Endothelial cell of umbilical vein (primary cell): ENCODE measurements at places on chromosomes 13 and 19. TPM values are rescaled to one million over a fixed set of nuclear protein-coding genes. Genes with fewer than 3 reads are reported as not detected.
A peak's percentile ranks its signal among the peaks of the same experiment; 100 is the strongest.

DNA sequence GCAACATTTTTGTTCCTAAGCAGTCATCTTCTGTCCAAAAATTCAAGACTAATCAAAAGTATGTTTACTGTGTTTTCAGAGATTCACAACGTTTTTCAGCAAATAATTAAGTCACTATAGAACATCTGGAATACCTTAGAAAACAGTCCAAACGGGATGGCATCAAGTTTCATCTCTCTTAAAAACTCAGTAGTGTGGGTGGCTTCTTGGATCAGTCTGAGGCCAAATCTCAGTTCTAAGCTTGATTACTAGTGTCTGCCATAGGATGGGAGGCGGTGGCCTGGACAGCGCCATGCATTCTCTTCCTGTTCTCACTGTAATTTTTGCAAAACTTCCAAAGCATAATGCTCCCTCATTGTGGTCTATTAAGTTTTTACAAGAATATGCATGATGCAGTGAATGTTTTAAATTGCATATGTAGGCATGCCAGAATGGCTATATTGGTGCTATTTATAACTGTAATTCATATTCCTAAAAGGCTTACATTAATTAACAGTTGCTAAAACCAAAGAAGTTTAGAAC is 37.1 kb downstream of the ANKRD10 start:
- no peak overlapping the region for H3K27ac ChIP-seq
- no peak for DNase-seq
- H3K4me3 ChIP-seq, result no peak overlapping the region
- H3K4me1 ChIP-seq, result peaks cover 5% of the 10 kb centered on the region
- no peaks in the 10 kb centered on the region for H3K27me3 ChIP-seq
- H3K36me3 ChIP-seq, result peaks cover 2% of the 10 kb centered on the region

GRCh38 chr13:20462921-20463320 is 62.7 kb downstream of the CRYL1 start:
- no peaks in the 10 kb centered on the region for H3K27me3 ChIP-seq
- H3K27ac ChIP-seq, result no peak overlapping the region
- no peak for DNase-seq
- H3K4me3 ChIP-seq, result no peak overlapping the region

- H3K36me3 ChIP-seq, result no peaks in the 10 kb centered on the region
- H3K27me3 ChIP-seq, result peaks cover 3% of the 10 kb centered on the region
- H3K4me3 ChIP-seq, result no peak overlapping the region
- no peak overlapping the region for H3K27ac ChIP-seq
Measured at GRCh38 chr13:98083507-98083906, 59.4 kb upstream of the FARP1 start.

DNA sequence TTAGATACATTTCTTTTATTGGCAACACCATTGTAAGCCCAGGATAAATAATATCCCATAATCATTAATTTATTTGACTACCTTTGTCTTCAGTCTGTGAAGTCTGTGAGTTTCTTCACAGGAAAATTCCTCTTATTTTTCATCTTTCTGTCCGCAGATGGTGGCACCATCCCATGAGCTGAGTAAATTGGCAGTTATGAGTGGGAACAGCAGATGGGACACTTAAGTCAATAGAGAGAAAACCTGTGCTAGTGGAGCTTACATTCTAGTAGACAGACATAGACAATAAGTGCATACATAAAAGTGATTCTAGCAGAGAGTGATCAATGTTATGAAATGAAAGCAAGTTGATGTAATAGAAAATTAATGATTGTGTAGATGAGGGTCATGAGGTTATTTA is 638.2 kb upstream of the MIR17HG start:
- H3K36me3 ChIP-seq, result no peaks in the 10 kb centered on the region
- no peak overlapping the region for H3K4me3 ChIP-seq
- H3K27ac ChIP-seq, result no peak overlapping the region
- no peaks in the 10 kb centered on the region for H3K4me1 ChIP-seq
- no peaks in the 10 kb centered on the region for H3K27me3 ChIP-seq

DNA sequence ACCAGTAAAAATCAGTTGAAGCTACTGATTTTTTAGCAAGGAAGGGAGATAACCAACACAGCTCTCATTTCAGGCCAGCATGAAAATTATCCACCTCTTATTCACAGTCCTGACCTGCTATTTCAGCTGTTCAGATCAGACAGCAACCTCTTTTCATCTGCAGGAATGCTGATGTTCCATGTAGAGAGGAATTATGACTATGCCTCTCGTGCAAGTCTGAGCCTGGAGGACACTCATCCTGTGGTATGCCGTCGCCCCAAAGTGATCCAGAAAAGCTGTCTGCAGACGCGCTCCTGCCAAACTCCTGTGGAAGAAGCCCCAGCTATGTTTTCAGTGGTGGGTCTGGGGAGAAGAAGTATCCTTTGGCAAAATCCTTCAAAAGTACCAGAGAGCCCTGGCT is 563.5 kb upstream of the SLITRK1 start:
- H3K4me1 ChIP-seq, result no peaks in the 10 kb centered on the region
- no peak overlapping the region for H3K4me3 ChIP-seq
- H3K27me3 ChIP-seq, result no peaks in the 10 kb centered on the region
- H3K36me3 ChIP-seq, result no peaks in the 10 kb centered on the region

DNA sequence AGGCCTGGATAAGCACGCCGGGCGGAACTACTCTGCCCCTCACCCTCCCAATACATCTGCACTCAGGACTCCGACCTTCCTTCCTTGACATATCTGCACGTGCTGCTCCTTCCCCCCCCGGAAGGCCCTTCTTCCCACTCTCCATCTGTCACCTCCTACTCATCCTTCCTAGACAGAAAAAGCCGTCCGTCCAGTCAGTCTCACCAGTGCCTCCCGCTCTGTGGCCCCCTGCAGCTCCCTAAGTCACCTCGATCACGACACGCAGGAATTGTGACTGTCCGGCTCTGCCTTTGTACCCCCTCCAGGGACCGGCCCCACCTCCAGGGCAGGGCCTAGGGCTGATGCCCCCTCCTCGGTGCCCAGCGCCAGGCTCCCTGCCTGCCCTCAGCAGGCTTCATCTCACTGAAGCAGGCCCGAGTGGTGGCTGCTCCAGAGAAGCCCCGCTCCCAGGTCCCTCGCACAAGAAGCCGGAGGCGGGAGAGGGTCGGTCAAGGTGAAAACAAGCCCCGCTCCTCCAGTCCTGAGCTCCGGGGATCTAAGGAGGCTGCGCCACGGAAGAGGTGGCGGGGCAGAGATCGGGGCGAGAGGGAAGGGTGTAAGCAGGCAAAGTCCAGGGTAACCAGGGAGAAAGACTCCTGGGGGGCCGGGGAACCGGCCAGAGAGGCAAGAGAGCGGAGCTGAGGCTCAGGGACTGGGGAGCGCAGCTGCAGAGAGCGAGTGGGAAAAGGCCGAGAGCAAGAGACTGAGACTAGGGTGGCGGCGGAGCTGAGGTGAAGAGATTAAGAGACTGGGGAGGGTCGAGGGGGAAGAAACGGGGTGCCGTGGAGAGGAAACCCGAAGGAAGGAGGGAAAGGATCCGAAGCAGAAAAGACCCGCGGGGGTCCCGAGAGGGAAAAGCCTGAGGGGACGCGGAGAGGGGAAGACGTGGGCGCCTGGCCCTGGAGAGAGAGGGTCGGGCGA is 1.1 kb downstream of the PPP6R1 start:
- peak overlapping the region; percentile 23 for H3K27ac ChIP-seq
- H3K27me3 ChIP-seq, result no peaks in the 10 kb centered on the region
- peak; percentile 15 for DNase-seq

GRCh38 chr13:52053460-52053859 is 29.0 kb downstream of the UTP14C start:
- no peak overlapping the region for H3K4me3 ChIP-seq
- no peaks in the 10 kb centered on the region for H3K4me1 ChIP-seq
- no peak for DNase-seq
- H3K36me3 ChIP-seq, result no peaks in the 10 kb centered on the region

DNA sequence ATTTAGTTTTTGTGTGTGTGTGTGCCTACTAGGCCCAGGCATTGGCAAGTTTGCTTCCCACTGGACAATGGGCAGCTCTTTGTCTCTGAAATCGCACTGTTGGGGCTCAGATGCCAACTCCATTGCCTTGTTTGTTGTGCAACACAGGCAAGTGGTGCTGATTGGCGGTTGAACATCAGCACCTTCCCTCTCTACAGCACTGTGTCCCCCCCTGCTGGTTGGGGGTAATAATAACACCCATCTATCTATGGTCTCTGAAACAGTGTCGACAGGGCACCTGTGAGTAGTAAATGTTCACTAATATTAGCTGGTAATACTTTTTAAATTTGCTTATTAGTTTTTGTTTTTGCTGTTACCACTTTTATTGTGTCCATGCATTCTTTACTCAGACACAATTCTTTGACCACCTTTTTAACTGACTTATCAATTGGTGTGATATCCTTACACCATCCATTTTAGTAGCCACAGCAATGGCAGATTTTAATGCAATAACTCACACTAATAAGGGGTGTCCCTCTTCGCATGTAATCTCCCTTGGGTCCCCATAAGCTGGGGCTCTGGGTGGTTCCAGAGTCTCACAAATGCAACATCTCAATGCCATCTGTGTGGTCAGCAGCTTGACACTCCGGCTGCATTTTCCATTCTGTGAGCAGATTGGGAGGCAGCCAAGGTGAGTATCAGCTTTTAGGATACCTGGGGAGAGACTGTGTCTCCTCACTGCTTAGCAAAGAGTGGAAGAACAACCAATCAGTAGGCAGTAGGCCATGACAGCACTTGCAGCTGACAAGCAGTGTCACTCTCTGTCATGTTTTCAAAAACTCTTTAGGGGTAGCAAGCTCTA is 47.7 kb upstream of the UQCRFS1 start:
- H3K27me3 ChIP-seq, result no peaks in the 10 kb centered on the region
- no peak overlapping the region for H3K27ac ChIP-seq
- H3K4me1 ChIP-seq, result no peaks in the 10 kb centered on the region
- no peaks in the 10 kb centered on the region for H3K36me3 ChIP-seq

Gene DCT
- total RNA-seq, result not detected in 2 replicates

Gene ETV2
- total RNA-seq, result 0.95 and 1.5 TPM in 2 replicates

Gene C19orf73
- 1.5 TPM in 1 of 2 replicates, not detected in the other for total RNA-seq

Gene ANKLE1
- total RNA-seq, result 3.1 and 5.2 TPM in 2 replicates

Gene SGTA
- 72.3 and 76.5 TPM in 2 replicates for total RNA-seq
